CD4-positive, alpha-beta T cell treated with Interleukin-2 at 100 ng/mL for 4 hours (primary cell): ENCODE measurements at places on chromosomes 7 and 10.

DNA sequence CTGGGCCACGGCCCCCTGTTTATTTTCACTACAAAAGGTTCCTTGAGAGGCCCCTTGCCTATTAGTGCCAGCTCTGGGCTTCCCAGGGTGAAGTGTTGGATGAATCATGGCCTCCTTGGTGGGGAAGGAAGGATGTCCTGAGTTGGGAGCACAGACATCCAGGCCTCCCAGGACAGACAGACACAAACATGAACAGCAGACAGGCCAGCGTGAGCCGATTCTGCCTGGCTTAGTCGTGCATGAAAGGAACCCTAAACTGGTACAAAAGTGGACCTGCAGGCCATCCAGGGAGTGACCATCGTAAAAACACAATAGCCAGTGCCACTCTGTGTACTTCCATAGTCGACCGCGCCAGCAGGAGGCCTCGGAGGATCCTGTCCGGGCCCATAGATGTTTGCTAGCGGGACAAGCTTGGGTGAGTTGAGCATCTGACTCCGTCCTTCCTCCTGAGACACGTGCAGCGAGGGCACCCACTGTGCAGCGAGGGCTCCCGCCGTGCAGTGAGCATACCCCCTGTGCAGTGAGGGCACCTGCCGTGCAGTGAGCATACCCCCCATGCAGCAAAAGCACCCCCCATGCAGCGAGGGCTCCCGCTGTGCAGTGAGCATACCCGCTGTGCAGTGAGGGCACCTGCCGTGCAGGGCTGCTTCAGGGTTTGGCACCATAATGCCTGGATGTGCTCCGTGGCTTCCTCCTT lies 51.3 kb upstream of the PRKAR1B start:
- DNase-seq = no peak

DNA sequence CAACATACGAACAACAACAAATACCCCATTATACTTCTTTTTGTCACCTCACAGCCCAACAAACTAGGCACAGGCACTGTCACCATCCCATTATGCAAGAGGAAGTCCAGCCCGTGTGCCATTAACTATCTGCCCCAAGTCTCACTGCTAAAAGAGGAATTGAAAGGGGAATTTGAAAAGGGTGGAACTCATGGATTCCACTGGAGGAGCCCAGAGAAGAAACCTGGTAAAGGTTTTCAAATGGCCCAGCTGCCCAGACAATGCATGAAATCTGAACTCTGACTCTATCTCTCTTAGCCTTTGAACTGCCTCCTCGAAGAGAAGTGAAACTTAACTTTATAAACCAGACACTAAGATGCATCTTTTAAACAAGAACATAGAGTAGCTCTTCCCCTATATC lies 130.0 kb downstream of the PLXNA4 start:
- no peak for DNase-seq

- DNase-seq = no peak
These were observed 15.2 kb downstream of the YKT6 start for GRCh38 chr7:44216019-44216418.

DNA sequence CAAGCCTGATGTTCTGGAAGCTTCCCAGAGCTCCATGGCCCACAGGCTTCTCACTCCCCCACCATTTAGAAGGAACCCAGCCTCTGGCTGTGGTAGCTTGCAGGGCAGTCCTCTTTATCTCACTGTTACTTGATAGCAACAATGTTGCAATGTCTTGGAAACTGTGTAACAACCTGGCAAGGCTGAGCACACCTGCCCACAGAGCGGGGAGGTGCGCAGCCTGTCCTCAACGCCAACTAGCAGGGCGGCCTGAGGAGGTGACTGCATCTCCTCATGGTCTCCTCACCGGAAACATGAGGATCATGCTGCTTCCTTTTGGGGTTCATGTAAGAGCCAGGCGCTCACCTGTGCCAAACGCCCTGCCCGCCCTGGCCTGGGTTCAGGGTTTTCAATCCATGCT lies 43.7 kb upstream of the INSIG1 start:
- no peak for DNase-seq

DNA sequence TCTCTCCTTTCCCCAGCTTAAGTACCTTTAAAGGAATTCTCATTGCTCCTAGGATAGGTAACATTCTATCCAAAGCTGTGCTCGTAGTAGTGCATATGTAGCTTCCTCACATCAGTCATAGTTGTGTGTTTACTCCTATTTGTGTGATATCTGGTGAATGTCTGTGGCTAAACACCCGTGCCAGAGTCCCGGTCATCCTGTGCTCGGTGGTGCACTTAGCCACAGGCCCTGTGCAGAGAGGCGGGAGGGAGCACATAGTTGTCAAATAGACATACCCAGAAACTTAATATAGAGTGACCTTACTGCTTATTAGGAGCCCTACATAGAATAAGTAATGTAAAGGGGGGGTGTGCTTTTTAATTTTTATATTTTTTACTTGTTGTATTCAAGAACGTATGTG lies 76.6 kb downstream of the RBM33 start:
- DNase-seq = no peak

DNA sequence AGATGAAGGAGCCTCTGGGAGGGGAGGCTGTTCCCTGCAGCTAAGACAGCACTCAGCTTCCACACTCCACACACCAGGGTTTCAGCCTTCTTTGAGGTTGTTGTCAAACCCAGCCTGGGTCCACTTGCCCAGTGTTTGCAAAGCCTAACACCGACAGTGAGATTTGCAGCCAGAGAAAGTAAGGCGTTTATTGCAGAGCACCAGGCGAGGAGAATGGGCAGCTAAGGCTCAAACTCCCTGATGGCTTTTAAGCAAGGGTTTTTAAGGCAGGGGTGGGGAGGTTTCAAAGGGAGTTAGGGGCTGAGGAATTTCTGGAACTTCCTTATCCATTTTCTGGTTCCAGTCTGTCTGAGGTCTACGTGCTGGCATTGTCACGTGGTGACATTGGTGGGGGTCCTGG lies 4.7 kb upstream of the ZNF775 start:
- no peak for DNase-seq

GRCh38 chr7:103764901-103765300 lies 224.6 kb downstream of the RELN start:
- no peak for DNase-seq

DNA sequence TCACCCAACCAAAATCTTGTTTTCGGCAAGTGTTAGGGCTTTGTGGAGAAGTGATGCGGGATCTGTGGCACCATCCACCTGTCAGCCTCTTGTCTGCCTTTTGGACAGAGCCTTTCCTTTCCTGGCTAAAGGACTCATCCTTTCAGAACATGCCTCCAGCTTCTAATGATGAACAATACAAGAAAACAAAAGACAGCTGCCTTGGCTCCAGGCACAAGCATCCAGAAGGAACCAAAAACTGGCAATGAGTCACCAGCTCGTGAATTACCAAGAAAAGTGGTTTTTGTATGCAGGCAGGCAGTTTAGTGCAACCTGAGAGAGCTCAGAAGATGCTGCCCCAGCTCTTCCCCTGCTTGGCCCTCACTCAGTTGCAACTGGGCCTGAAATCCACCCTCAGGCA lies 84.6 kb upstream of the NAMPT start:
- no peak for DNase-seq

GRCh38 chr7:15675379-15675778 lies 11.1 kb downstream of the MEOX2 start:
- no peak for DNase-seq

DNA sequence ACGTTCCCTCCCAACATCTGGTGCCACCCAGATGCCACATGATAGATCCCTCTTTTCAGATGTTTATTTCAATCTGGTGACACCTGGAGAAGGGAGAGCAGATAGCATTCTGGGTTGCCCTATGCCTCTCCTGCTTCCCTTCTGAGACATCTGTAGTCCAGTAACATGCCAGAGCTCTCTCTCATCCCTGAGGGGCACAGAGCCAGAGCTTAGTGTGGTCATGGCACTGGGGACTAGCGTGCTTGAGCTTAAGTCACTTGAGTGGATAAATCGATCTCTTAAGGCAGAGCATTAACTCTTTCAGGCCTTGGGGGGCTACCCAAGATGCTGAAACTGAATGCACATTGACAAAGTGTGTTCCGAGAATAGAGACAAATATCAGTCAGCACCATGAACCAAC lies 47.9 kb downstream of the WNT2 start:
- DNase-seq = no peak

GRCh38 chr10:12583891-12584595 lies 234.7 kb downstream of the CAMK1D start:
- no peak for DNase-seq

DNA sequence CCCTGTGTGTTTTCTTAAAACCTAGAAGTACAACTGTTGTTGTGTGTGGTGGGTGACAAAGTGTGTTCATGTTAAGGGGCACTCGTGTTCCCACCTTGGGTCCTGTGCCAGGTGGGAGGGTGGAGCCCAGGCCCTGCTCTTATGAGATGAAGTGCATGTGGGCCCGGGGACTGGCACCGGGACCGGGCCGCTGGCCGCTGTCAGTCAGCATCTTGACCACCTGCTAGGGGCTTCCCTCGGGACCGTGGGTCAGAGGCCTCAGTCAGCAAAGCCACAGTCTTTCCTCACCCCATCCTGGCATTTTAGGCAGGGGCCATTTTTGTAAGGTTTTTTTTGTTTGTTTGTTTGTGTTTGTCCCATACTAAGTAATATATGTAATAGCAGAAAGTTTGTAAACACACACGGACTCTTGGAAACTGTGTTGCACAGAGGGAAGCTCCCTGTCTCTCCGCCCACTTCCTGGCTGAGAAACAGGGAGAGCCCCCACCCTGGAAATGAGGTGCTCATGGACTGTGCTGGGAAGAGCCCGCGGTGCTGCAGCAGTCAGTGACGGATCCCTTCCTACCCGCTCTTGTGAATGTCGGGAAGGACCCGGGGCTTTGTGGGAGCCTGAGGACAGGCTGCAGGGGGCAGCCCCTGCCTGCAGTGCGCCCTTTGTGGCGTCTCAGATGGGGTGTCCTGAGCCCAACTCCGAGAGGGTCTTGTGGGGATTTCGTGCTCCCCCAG lies 13.4 kb downstream of the AGAP3 start:
- no peak for DNase-seq

- no peak for DNase-seq
These were observed 217.5 kb downstream of the SDK1 start for GRCh38 chr7:3518546-3518945.

DNA sequence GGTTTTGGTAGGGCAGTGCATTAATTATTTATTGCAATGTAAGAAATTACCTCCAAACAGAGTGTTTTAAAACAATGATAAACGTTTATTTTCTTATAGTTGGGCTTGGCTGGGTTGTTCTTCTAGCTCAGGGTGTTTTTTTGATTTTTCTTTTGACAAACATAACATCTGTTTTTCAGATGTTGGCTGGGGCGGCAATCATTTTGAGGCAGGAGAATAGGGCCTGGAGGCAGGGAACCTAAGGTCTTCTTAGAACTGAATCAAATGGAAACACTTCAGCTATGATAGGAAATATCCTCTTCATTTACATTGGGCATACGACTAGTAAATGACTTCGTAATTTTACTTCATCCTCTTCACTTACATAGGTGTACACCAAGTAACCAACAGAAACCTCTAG lies 47.4 kb upstream of the NAMPT start:
- DNase-seq = no peak

- no peak for DNase-seq
These were observed 102.6 kb downstream of the GLI3 start for GRCh38 chr7:42134276-42134876.

DNA sequence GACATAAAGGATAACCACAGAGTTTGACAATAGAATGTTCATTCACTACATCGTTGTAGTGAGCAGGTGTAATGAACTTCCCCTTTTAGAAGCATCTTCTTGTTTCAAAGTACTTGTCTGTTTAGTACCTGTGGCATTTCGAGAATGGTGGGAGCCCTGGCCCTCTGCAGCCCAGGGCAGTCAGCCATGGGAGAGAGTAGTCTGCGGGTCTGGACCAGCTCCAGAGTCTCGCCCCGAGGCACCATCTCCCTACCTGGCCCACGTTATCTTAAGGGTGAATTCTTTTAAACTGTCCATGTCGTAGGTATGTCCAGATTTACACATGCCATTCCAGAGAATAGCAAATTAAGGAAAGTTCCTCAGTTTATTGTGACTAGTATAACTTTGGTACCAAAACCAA lies 99.7 kb downstream of the BMPR1A start:
- DNase-seq = no peak

GRCh38 chr10:76010703-76011102 lies 579.3 kb downstream of the LRMDA start:
- DNase-seq = no peak

DNA sequence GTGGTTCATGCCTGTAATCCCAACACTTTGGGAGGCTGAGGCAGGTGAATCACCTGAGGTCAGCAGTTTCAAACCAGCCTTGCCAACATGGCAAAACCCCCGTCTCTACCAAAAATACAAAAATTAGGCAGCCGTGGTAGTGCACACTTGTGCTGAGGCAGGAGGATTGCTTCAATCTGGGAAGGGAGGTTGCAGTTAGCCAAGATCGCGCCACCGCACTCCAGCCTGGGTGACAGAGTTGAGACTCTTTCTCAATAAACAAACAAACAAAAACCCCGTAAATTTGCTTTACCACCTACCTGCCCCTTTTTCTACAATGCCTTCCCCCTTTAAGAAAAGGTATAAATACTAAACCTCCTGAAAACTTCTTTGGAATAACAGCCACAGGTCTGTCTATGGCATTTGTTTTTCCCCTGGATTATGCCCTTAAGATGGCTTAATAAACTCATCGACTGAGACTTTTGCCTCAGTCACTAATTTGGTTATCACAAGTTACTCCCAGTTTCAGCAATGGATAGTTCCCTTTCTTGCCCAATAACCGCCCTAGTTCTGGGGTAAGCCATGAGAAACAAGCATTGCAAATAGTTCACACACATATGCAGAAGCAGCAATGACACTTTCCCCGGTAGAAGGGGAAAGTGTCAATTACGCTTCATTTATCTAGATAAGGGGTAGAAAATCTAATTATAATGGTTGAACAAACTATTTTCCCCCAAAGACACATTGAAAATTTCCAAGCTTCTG lies 52.8 kb upstream of the SVIL start:
- DNase-seq = no peak

GRCh38 chr10:865924-866576 lies 65.5 kb downstream of the LARP4B start:
- no peak for DNase-seq

DNA sequence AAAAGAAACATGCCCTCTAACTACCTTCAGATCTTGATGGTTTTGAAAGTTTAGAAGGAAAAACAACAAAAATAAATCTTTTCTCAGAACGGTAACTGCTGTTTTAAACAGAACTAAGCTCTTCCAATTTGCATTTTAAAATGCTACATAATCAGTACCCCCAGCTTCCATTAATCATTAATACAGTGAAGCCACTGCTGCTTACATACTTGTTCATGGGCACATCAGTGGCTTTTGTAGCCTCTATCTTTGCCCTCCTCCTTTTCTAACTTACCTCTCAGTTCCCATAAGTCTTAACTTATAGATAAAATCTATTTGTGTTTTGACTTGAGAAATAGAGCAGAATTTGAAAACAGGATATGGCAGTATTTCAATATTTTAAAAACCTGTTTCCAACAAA lies 109.1 kb downstream of the POLL start:
- DNase-seq = no peak

DNA sequence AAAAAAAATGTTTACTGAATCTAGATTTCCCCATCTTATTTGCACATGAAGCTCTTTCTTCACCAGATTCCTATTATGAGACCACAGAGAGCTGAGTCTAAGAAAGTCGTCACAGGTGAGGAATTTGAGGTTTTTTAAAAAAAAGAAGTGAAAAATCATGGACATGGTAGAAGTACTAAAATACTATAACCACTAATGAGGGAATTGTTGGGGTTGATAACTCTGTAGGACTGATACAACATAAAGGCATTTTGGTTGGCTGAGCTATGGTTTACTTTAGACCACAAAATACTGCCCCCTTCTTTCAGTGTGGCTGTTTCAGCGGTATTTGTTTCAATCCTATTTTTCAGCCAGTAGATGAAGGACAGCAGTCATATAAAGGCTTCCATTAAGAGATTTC lies 1111.3 kb downstream of the TYW1 start:
- no peak for DNase-seq

- no peak for DNase-seq
These were observed 48.7 kb downstream of the C1GALT1 start for GRCh38 chr7:7231000-7231399.
